SW 1271 (cell line): ENCODE measurements at places on chromosomes 11 and 22.

GRCh38 chr22:48091656-48092223, 1329.3 kb downstream of the TBC1D22A start:
- no peak for DNase-seq

- DNase-seq, result peak; percentile 40
Measured at GRCh38 chr22:19942157-19943081, 801 bp upstream of the TXNRD2 start.

DNA sequence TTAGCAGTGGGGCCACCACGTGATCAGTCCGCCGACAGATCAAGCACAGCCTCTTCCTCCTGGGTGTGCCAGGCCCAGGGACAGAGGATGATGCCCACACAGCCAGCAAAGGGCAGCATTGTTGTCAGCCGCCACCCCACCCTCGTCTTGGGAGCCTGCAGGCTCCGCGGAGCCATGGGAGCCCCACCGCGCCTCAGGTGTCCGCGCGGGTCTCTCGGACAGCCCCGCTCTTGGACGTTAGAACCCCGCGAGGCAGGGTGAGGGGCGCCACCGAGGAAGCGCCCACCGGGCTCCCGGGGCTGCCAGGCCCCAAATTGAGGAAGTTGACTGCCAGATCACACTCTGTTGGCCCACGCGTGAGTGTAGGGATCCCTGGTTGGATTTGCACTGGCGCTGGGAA, 83.9 kb upstream of the MS4A8 start:
- DNase-seq, result no peak

DNA sequence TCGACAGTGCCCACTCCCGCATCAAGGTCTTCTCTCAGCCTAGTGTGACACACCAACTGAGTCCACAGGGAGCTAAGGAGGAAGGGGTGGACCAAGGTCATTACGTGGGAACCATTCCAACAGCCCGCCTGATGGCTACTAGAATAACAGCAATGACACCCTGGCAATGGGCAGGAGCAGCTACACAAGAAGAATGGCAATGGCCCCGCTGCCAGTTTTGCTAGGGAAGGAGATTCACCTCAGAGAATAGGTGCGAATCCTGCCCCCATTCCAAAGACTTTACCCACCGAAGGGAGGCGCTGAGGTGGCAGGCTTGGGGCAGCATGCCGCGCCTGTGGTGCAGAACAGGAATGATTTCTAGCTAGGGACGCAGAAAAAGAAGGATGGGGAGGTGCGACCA, 9.1 kb downstream of the WT1 start:
- DNase-seq, result no peak

DNA sequence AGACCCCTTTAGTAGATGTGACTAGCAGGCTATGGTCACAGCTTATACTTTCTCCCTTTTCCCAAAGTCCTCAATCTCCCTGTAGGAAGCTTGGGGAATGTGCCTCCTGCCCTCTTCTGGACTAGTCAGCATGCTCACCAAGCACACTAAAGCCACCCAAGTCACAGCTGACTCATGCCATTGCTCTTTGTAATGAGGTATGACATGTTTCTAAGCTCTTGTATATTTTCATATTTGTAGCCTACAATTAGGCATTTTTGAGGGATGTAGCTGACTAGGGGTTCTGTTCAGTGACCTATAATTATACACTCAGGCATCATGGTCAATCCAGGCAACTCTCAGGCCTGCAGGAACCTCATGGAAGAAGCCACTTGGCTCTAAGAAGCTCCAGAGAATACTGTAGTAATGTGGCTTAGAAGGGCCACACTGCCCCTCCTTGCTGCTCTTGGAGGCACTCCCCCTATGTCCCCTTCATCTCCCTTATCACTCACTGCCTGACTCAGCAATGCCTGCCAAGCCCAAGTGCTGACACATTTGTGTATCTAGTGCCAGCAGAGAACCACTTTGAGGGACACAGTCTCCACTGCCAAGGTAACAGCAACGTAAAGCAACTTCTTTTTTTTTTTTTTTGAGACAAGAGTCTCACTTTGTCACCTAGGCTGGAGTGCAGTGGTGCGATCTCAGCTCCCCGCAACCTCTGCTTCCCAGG, 86.2 kb downstream of the RPL27A start:
- DNase-seq, result peak; percentile 38

DNA sequence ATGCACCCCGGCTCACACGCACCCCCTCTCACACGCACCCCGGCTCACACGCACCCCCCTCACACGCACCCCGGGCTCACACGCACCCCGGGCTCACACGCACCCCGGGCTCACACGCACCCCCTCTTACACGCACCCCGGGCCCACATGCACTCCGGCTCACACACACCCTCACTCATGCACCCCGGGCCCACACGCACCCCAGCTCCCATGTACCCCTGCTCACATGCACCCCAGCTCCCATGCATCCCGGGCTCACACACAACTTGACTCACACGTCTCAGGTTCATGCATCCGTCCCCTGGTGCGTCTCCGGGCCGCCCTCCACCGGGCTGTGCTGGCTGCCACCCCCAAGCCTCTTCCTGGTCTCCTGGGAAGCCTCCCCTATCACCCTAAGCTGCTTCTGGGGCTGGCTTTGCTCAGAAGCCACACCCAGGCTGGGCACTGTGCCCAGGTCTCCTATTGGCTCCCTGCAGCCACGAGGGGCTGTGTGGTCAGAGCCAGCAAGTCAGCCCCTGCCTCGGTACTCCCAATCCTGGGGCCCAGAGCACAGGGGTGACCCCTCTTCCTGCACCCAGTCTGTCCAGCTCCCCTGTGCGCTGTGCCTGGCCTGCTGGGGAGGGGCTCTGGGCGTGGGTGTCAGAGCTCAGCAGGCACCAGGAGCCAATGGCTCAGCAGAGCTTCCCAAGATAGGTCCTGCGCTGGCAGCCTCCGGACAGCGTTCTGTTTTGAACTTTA, 16.9 kb downstream of the TSPAN4 start:
- DNase-seq, result no peak

DNA sequence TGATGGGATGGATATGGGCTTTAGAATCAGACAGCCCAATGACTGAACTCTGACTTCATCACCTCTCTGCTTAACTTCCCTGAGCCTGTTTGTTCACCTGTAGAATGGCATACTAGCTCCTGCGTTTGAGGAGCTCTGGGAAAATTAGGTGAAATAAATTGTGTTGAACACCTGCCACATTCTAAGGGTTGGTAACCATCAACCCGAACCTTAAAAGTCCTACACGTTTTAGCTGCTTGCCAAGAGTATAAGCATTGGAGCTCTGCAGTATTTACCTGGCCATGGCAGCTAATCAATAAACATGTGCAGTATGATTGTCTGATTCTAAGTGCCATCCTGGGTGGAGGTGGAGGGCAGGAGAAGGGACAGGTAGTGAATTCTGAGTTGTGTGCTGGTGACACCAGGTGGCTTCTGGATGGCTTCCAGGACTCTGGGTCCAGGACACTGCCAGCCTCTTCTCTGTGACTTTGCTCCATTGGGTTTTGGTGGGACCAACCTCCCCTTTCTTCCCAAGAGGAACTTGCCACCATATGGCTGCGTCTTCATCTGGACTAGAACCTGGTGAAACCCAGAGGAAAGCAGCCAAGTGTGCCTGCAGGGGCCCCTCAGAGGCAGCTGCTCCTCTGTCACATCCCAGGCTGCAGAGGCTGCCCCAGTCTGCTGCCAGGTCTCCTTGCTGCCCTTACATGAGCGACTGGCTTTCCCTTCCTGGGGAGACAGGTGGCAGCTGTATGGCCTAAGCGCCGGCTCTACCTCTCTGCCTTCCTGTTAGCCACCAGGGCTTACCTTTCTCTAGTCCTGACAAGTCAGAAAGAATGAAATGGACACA, 85.6 kb downstream of the CACNG2 start:
- DNase-seq, result no peak

DNA sequence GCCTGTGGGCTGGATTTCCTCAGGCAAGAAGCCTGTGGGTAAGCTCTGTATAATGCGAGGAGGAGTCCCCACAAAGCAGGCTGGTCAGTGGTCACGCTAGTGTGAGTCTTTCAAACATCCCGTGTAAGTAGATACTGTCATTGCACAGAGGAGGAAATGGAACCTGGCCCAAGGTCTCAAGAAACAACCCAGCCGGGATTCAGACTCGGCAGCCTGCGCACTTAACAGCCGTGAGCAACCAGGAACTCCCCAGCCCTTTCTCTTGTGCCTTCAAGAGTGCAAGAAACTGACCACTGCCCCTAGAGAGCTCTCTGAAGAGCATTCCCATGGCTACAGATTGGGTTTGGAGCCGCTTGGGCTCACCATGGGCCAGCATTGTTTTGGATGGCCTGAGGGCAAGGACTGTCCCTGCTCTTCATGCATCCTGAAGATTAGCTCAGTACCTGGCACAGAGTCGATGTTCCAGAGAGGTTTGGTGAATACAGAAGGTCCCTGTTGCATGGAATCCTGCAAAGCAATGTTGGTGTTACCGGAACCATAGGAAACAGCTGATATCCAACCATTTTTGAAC, 6.0 kb downstream of the MPST start:
- DNase-seq, result no peak

DNA sequence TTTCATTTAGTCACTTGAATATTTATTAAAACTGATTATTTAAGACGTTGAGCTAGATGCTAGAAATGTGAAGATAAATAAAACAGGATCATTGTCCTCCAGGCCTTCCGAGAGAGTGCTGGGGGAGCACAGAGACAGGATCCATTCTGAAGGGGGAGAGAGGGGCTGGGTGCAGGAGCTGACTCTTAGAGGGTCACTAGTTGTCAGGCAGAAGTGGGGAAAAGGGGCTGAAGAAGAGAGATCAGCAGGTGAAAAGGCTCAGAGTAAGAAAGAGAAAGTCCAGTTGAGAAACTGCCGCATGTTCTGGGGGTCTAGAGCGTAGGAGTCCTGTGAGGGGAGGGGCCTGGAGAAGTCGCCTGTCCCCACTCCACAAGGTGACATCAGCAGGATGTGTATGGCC, 206.2 kb upstream of the SNX19 start:
- no peak for DNase-seq

DNA sequence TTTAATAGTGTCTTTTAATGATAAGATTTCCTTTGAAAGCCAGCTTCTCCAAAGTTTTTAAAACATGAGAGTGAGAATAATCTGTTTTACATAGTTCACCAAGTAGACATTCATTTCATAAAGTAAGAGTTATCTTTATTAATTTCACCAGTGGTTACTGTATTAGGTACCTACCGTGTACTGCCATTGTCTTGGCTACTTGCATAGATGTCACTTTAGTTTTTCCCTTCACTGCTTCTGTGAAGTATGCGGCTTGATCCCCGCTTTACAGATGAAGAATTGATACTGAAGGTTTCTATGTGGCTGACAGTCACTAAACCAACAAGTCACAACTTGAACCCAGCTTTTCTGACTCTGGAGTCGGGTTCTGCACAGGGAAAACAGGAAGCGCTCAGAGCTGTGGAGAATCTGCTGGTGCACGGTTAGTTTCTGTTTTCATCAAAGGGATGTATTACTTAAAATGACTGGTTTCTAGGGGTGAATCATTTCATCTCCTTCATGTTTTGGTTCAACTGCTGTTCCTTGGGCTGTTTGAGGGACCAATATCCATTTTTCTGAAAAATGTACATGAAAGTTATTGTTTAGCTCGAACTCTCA, 39.3 kb upstream of the MYO18B start:
- DNase-seq, result no peak

DNA sequence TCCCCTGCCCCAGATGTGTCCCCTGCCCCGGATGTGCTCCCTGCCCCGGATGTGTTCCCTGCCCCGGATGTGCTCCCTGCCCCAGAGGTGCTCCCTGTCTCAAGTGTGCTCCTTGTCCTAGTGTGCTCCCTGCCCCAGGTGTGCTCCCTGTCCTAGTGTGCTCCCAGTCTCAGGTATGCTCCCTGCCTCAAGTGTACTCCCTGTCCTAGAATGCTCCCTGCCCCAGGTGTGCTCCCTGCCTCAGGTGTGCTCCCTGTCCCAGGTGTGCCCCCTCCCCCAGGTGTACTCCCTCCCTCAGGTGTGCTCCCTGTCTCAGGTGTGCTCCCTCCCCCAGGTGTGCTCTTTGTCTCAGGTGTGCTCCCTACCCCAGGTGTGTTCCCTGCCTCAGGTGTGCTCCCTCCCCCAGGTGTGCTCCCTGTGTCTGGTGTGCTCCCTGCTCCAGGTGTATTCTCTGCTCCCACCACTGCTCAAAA, 48.7 kb upstream of the RASD2 start:
- no peak for DNase-seq

- no peak for DNase-seq
Measured at GRCh38 chr11:43737201-43737590, 56.7 kb downstream of the HSD17B12 start.

GRCh38 chr11:17383461-17383860, 5.0 kb downstream of the KCNJ11 start:
- DNase-seq, result no peak

- DNase-seq, result no peak
Measured at GRCh38 chr11:70400643-70401042, 2.3 kb downstream of the CTTN start.

DNA sequence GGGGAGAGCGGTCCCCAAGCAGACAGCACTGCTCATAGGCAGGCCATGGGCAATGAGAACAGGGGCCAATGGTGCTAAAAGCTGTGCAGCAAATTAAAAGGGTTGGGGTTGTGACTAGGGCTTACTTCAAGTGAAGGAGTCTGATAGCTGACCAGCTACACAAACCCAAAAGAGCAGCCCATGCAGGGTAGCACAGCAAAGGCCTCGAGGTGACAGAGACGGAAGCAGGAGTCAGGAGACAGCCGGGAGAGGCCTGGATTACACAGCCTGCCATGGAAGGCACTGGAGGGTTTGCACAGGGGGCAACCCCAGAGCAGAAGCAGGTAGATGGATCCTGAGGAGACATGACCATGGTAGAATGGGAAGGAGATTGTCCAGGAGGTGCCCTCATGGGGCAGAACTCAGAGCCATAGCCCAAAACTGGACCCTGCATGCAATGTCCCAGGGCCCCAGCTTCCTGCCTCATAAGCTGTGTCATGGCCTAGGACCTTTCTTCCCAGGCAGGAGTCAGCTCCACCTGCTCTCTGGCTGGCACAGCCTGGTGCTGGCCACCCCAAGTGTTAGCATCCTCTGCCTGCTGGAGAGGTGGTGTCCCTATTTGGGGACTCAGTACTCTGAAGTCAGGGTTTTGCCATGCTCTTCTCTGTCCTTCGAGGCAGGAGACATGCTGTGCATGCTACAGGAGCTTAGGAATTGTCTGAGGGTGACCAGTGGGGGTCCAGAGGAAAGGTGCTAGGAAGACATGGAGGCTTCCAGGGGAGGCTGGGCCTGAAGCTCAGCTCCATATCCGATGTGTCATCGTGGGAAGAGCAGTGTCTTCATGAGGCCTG, 33.3 kb downstream of the RSPH14 start:
- DNase-seq, result no peak

GRCh38 chr11:34840736-34841386, 75.3 kb downstream of the APIP start:
- peak; percentile 28 for DNase-seq

GRCh38 chr11:30155428-30155827, 75.4 kb upstream of the FSHB start:
- no peak for DNase-seq

GRCh38 chr11:69215784-69216415, 60.2 kb downstream of the SMIM38 start:
- DNase-seq, result no peak
